ENCODE measurements at places on chromosomes 6 and 20.

GRCh38 chr6:4743062-4743461, 33.1 kb upstream of the CDYL start:
- no peak for DNase-seq

GRCh38 chr6:159594750-159595117, 98.3 kb downstream of the SOD2 start:
- no peak for DNase-seq

DNA sequence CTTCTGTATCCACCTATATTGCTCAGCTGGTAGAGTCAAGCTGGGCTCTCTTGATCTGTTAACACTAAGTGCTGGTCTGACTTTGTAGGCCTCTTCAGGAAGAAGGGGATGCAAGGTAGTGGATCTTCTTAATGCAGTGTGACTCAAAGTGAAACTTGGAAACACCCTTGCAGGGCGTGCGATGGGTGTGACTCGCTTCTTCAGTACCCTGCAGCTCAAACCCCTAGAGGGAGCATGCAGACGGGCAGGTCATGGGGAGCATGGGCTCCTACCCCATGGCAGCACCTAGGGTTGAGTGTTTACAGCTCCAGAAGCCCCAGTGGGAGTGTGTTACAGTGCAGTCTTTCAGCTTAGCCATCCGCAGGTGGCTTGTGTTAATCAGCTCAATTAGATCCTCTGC, 757 bp upstream of the SAMD3 start:
- DNase-seq = no peak

- no peak for DNase-seq
These were observed 23.6 kb downstream of the OR2B2 start for GRCh38 chr6:27888566-27888965.

DNA sequence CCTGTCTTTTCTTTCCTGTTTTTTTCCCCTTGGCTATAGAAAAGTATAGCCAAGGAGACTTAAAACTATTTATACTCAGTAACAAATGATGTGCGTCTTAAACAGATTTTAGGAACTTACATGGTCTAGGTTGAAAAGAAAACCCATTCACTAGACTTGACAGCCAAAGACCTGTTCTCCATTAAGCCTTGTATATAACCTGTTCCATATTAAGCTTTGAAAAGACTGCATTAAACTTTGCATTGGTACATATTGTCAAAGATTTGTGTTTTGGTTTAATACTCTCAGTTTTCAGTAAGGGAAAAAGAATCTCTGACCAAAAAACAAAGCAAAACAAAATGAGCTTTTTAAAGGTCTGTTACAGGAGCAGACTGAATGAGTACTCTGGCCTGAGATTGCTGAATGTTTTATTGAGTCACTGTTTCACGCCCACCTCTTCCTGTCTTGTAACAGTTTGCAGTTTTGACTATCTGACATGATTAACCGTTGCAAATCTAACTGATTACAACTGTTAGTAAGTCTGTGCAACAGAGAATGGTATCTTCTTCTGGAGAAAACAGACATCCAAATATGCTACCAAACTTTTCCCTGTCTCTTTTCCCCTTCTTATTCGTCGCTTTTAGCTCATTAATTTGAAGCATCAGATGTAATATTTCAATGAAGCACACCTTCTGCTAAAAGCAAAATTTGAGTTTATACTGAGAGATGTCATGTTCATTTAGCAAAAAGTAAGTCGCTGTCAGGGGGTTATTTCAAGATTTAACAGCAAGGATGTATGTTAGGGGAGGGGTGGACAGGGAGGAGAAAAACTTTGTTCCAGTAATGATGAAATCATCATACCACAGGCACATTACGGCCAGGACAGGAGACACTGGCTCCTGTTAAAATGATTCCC, 59.1 kb upstream of the SUPT3H start:
- no peak for DNase-seq

- DNase-seq = no peak
These were observed 34.5 kb downstream of the CD164 start for GRCh38 chr6:109347779-109348178.

DNA sequence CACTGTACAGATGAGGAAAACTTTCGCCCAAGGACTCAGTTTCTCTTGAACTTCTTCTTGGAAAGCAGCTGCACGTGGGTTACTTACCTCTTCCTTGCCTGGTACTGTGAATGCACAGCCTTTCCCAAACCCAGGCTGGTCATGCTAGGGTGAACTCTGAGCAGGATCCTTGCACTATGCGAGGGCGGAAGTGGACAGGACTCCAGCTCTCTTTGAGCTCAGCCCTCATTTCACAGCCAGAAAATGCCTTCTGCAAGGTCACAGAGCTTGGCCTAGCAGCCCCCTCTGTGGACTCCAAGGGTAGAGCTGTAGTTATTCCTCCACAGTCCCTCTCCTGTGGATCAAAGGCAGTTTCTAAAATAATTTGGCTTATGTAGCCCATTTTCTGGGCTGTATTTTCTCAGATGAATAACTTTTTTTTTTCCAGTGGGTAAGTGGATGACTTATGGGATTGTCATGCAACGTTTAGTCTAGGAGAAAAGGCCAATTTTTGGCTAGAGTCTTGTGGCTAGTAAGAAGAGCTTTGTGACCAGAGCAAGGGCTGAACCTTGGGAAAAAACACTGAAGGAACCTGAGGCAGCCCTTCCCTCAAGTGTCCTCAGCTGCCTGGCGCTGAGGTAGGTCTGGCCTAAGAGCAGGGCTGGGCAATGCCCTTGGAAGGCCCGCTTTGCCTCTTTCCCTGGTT, 172.7 kb downstream of the SCP2D1 start:
- DNase-seq = no peak

DNA sequence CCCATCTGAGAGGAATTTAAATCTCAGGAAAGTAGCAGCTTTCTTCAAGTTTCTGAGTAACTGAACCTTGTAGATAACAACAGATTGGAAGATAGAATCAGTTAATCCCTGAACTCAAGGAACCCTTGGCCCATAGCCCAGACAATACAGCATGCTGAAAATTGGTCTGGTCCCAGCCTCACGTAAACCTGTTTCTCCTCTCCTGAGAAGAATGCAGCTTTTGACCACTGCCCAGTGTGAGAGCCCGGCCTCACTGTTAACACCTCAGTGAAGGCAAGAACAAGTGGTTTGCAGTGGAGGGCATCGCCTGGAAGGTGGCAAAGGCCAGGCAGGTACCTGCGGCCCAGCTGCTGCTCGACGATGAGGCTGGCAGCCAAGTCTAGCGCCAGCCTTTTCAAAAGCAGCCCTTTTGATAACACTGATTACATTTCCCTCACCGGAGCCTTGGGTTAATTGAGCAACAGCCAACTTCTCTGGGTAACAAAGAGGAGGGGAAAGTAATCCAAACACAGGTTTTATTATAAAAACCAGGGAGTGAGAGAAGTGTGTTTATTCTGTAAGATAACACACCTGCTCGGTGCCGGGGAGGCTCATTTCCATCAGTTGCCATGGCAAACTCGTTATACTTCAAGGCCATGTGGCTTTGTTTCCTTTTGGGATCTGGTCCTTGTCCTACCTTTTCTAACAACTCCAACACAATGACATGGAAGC, 54.0 kb downstream of the TRAF3IP2 start:
- peak; percentile 95 for DNase-seq

Measured in thyroid gland (tissue), 4 donors.